ENCODE measurements at places on chromosomes 11 and 22. TPM values are rescaled to one million over a fixed set of nuclear protein-coding genes. Genes with fewer than 3 reads are reported as not detected.

The TSPAN18 gene
- 80.4 TPM for total RNA-seq

The MPZL3 gene
- total RNA-seq: 0.54 TPM

The ZC3H12C gene
- total RNA-seq: 60.6 TPM

The GGTLC3 gene
- not detected for total RNA-seq

The JAM3 gene
- total RNA-seq: 101 TPM

The C11orf16 gene
- total RNA-seq: not detected

GRCh38 chr11:61918938-61919704 lies 1.8 kb upstream of the RAB3IL1 start:
- H3K27ac ChIP-seq: no peak overlapping the region
- H3K4me3 ChIP-seq: no peak overlapping the region
- H3K36me3 ChIP-seq: no peaks in the 10 kb centered on the region
- DNase-seq: no peak
- H3K4me1 ChIP-seq: no peaks in the 10 kb centered on the region

DNA sequence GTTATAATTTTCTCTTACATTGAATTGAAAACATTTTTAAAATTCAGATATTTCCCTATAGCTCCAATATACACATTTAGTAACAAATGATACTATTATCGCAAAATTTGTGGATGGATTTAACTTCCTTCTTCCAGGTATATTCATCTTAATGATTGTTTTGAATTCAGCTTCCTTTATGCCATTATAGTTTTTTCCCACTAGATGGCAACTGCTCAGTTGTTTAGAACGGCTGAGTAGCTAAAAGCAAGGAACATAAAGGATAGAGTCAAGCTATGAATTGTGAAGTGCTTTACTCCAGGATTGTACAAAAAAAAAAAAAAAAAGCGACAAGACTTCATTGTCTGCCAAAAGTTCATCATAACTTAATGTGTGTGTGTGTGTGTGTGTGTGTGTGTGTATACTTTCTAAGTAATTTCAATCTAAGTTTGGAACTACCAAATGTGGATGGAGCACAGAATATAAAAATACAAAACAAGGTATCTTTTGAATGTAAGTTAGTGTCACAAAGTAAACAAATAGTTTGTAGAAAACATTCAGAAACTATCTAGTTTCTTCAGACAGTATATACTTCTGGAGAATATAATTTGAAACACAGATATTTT lies 846.4 kb downstream of the DLG2 start:
- no peak for DNase-seq
- no peaks in the 10 kb centered on the region for H3K4me1 ChIP-seq
- H3K4me3 ChIP-seq: no peak overlapping the region

DNA sequence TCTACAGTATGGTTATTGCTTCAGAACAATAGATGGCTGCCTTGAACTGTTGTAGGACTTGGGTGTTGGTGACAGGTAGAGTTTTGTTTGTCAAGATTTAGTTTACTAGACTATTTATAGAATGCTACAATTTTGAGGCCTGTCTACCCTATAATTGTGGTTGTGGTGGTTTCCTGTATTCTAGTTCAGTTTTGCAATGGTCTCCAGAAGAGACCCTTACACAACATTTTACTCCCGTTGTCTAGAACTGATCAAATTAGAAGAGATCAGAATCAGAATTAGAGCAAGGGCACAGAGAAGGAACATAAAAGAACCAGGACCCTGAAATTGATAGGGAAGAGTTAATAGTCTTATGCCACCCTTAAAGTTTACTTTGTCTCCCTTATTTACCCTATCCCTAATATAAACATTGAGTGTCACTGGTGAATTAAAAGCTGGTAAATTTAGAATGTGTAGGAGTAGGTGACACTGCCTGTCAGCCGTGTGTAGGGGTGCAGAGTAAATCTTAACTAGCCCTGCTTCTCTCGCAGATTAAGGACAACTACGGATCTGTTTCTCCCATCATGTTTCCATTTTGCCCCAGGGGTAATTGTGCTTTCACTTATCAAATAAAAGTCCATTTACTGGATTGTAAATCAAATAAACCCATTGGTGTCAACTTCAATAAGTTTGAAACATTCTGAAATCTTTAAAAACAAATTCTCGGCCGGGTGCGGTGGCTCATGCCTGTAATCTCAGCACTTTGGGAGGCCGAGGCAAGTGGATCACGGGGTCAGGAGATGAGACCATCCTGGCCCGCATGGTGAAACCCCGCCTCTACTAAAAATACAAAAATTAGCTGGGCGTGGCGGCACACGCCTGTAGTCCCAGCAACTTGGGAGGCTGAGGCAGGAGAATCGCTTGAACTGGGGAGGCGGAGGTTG lies 10.9 kb upstream of the PHLDB1 start:
- H3K27ac ChIP-seq: no peak overlapping the region
- H3K36me3 ChIP-seq: peaks cover 3% of the 10 kb centered on the region
- H3K4me1 ChIP-seq: no peaks in the 10 kb centered on the region
- no peak for DNase-seq
- no peak overlapping the region for H3K4me3 ChIP-seq
- peaks cover 2% of the 10 kb centered on the region for H3K27me3 ChIP-seq

DNA sequence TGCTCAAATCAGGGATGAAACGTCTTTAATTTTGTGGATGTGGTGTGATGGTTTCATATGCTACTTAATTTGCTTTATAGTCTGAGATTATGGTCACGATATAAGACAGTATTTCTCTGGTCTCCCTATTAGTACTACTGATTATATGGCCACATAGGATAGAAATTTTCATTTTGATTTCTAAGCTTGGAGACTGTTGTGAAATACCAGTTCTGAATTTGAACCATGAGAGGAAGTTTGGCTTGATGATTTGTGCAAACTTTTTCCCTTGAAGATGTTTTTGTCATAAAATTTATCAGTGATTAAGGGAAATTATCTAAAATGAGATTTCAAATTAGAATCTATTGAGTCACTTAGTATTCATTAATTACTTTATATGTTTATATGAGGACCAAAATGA lies 2.7 kb downstream of the RNF169 start:
- no peak overlapping the region for H3K4me3 ChIP-seq
- H3K4me1 ChIP-seq: peaks cover 9% of the 10 kb centered on the region
- H3K27ac ChIP-seq: no peak overlapping the region
- H3K36me3 ChIP-seq: no peaks in the 10 kb centered on the region
- DNase-seq: no peak

- no peaks in the 10 kb centered on the region for H3K36me3 ChIP-seq
- DNase-seq: no peak
- no peaks in the 10 kb centered on the region for H3K4me1 ChIP-seq
- H3K27ac ChIP-seq: no peak overlapping the region
Observed at GRCh38 chr11:69075421-69076128, 26.8 kb downstream of the TPCN2 start.

DNA sequence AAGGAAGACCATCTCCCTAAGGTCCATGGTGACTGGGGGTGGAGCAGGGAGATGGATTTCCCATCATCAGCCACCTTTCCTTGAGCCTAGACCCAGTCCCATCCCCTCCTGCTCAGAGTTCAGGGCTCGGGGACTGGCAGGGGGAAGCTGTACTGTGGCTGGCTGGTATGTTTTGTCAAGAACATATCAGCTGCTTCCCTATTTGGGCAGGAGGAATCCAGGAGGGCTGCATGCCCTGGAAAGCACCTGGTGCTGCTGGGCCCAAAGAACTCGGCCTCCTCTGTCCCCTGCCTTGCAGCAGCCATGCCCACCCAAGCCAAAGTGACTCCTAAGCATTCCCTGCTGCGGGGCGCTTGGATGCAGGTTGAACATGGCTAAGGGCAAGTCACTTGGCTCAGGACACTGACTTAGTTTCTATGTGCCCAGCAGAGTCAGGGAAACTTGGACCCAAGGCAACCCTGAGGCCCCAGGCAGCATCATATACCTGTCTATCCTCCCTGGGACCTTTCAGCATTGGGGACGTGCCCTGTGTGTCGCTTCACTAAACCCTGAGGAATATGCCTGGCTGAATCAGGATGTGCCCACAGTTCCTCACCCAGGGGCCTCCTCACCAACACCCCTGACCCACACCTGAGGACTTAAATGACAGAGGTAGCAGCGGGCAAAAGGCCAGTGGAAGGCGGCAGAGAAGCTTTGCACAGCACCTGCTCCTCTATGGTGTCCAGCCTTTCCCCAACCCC lies 43.1 kb downstream of the BUD13 start:
- H3K27ac ChIP-seq: no peak overlapping the region
- H3K4me3 ChIP-seq: no peak overlapping the region
- H3K27me3 ChIP-seq: peaks cover 9% of the 10 kb centered on the region
- peaks cover 21% of the 10 kb centered on the region for H3K4me1 ChIP-seq

GRCh38 chr11:74412321-74412720 lies 14.1 kb upstream of the PGM2L1 start:
- H3K4me3 ChIP-seq: no peak overlapping the region
- H3K36me3 ChIP-seq: no peaks in the 10 kb centered on the region
- no peak for DNase-seq
- H3K27me3 ChIP-seq: no peaks in the 10 kb centered on the region
- H3K27ac ChIP-seq: no peak overlapping the region

GRCh38 chr11:33390944-33391892 lies 134.0 kb downstream of the HIPK3 start:
- no peak overlapping the region for H3K4me3 ChIP-seq
- no peaks in the 10 kb centered on the region for H3K4me1 ChIP-seq
- no peak overlapping the region for H3K27ac ChIP-seq

- H3K27ac ChIP-seq: no peak overlapping the region
- H3K4me1 ChIP-seq: peaks cover 21% of the 10 kb centered on the region
- no peaks in the 10 kb centered on the region for H3K36me3 ChIP-seq
- DNase-seq: no peak
Observed at GRCh38 chr22:25382762-25383161, 163.3 kb downstream of the CRYBB2 start.

- H3K4me1 ChIP-seq: no peaks in the 10 kb centered on the region
- H3K27ac ChIP-seq: no peak overlapping the region
- no peak overlapping the region for H3K4me3 ChIP-seq
- DNase-seq: no peak
Observed at GRCh38 chr11:116853461-116854073, 16.1 kb upstream of the APOA1 start.

Data from glutamatergic neuron (in vitro differentiated cells).